ENCODE measurements at places on chromosomes 13 and 19.

- no peak for DNase-seq
Measured at GRCh38 chr13:84029396-84029795, 147.1 kb upstream of the SLITRK1 start.

DNA sequence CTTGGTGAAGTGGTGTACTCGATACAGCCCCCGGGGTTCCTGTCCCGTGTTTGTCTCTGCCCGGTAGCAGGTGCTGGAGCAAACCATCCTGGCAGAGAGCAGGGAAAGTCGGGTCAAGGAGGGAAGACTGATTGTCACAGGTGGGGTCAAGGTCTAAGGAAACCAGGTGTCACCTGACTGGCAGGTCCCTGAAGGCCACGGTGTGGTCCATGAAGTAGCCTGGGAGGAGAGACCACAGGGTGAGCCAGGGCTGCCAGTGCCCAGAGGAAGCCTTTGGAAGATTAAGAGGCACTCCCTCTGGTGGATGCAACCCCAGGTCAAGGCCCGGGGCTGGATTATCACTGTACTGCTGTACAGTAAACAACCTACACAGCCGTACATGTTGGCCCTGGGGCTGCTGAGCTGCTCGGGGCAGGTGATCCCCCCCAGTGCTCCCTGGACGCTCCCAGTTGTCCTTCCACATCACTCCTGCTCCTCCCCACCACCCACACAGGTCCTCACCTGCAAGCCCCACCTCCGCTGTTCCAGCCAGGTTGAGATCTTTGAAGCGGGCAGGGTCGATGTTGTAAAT, 6.0 kb upstream of the CCER2 start:
- peak; percentile 20 for DNase-seq

DNA sequence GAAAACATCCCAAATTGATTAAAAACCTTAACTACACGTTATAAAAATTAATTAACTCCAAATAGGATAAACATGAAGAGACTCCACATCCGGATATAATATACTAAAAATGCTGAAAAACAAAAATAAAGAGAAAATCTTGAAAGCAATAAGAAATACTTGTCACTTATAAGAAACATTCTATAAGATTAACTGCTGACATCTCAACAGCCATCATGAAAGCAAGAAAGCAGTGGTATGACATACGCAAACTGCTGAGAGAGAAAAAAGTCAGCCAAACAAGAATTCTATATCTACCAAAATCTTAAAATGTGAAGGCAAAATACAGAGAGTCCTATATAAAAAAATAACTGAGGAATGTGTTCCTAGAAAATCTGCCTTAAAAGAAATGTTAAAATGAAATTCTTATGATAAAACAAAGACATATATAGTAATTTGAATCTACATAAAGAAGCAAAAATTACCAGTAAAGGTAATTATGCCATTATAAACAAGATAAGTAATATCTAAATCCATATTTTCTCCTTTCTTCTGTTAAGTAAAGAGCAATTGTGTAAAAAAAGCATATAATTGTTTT, 1851.1 kb downstream of the PCDH9 start:
- DNase-seq, result no peak

GRCh38 chr19:10143681-10144080, 24.0 kb upstream of the EIF3G start:
- DNase-seq, result no peak

- DNase-seq, result no peak
Measured at GRCh38 chr13:40518481-40518882, 148.0 kb downstream of the FOXO1 start.

DNA sequence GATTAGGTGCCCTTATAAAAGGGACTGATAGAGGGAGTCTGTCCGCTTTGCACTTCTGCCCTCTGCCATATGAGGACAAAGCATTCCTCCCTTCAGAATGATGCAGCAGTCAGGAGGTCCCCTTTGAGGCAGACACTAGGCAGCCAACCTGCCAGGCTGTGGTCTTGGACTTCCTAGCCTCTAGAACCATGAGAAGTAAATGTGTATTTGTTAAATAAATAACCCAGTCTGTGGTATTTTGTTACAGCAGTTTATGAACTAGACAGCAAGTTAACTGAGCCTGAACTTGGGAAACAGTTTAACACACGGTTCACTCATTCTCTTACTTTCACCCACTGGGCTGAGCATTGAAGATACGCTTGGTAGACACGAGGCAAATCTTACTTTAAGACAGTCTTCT, 313.2 kb downstream of the UQCRFS1 start:
- DNase-seq, result no peak

DNA sequence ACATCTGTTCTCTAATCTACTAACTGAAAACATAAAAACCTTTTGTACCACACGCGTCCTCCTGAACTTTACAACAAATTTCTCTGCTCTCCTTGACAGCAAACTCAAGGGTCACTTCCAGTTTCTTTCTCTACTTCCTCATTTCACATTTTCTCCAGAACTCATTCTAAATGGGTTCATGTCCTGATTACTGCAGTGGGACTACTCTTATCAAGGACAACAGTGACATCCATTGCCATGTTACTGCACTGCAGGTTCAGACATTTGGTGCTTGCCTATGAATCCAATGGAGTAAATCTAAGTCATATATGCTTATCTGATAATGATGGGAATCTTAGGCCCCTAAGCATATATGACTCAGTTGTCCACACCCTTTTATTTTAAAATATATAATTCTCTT, 35.3 kb downstream of the FPR3 start:
- DNase-seq, result peak; percentile 9

- DNase-seq, result no peak
Measured at GRCh38 chr13:84784443-84785153, 902.3 kb upstream of the SLITRK1 start.

DNA sequence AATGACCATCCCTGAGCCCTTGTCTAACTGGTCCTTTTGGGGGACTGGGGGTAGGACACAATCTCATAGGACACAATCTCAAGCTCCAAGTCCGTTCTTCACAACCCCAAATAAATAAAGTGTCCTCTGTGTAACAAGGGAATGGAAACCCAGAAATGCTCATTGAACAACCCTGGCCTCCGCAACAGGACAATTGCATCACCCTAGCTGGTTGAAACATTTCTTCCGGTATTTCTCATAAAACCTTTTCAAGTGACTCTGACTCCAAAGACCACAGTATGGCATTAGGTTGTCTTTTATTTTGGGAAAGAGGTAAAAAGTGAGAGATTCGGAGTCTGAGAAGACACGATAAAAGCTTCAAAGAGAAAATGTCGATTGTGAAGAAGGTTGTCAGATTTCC, 186.6 kb downstream of the ZNF536 start:
- DNase-seq, result no peak

DNA sequence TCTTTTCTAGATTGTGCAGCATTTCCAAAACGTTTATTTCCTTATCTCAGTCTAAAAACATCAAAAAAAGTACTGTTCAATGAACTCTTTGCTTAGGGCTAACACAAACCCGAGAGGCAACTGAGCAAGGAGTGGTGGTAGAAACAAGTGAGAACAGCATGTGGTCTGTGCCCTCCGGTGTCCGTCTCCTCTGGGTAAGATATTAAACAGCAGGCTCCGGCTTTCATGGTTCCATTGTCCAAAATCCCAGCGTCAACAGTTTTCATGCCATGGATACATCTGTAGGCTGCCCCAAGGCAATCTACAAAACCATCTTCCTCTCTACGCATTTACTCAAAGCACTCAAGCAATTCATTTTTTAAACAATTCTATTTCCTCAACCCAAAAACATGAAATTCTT, 22.8 kb downstream of the DCLK1 start:
- DNase-seq, result no peak

- no peak for DNase-seq
Measured at GRCh38 chr13:59846845-59847620, 316.7 kb downstream of the DIAPH3 start.

DNA sequence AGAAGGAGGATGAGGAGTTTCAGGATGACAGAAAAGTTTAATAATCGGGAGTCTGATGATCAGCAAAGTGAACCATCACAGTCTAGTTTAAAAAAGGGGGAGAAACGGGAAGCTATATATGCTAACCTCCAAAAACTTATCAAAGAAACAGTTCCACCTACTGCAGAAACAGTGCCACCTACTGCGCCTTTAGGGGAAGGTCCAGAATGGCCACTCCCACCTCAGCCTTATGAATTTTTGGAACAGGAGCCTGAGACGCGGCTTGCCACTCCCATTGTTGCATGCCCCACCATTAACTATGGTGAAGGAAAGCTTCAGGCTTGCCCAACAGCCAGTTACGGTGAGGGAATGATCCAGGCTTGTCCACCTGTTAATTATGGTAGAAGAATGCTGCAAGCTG, 929.0 kb downstream of the SLITRK6 start:
- peak; percentile 25 for DNase-seq

- no peak for DNase-seq
Measured at GRCh38 chr13:29547153-29547552, 48.3 kb downstream of the SLC7A1 start.

- DNase-seq, result peak; percentile 12
Measured at GRCh38 chr13:66887088-66887487, 343.0 kb downstream of the PCDH9 start.

GRCh38 chr13:93758575-93758974, 532.0 kb downstream of the GPC6 start:
- no peak for DNase-seq

GRCh38 chr13:50365408-50366391, 350.5 kb downstream of the KCNRG start:
- DNase-seq, result peak; percentile 86

DNA sequence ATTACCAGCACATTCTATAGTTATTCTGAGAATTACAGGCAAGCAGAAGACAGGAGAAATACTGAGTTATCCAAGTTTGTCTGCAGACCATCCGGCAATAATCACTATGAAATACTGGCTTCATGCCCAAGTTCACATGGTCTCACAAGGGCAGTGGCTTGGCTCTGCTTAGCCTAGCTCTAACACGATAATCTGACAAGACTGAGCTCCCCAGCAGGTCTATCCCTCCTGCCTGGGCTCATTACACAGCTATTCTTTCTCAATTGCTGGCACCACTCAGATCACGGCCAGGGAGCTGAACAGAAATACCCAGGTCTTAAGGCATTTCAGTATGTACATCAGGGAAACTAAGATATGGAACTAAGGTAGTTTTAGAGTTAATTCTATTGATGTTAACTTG, 361.6 kb upstream of the PCDH20 start:
- no peak for DNase-seq

DNA sequence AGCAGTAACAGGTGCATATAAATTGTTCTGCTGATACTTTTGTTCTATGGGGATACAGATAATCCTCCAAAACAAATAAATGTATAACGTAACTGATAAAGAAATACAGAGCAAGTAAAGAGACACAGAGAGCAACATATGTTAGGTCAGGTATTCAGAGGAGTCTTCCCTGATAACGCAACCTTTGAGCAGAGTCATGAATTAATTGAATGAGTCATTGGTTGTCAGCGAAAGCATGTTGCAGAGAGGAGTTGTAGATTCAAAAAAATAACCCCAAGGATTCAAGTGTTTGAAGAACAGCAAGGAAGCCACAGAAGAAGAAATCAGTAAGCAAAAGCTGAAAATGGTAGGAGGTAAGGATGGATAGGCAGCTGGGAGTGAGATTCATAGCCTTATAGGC, 245.2 kb downstream of the TBC1D4 start:
- no peak for DNase-seq

- peak; percentile 51 for DNase-seq
Measured at GRCh38 chr13:69857183-69857821, 250.3 kb upstream of the ATXN8OS start.

- DNase-seq, result no peak
Measured at GRCh38 chr13:35014606-35015213, 72.6 kb downstream of the NBEA start.

GRCh38 chr13:77893066-77893465, 25.6 kb downstream of the EDNRB start:
- no peak for DNase-seq

DNA sequence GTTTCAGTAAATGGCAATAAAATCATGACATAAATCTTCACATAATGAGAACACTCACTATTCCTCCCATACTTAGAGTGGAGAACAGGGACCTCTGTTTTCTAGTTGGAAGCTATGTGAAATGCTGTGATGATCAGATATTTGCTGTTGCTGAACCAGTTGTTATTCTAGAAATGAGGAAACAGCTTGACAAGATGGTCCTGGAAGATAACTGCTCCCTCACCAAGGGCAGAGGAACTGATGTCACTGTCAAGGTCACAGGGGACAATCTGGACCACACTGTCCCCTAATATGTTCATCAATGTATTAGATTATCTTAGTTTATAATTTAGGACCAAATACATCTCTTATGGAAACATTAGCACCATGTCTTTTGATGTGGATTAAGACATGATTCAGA, 1173.3 kb downstream of the PCDH17 start:
- DNase-seq, result no peak

DNA sequence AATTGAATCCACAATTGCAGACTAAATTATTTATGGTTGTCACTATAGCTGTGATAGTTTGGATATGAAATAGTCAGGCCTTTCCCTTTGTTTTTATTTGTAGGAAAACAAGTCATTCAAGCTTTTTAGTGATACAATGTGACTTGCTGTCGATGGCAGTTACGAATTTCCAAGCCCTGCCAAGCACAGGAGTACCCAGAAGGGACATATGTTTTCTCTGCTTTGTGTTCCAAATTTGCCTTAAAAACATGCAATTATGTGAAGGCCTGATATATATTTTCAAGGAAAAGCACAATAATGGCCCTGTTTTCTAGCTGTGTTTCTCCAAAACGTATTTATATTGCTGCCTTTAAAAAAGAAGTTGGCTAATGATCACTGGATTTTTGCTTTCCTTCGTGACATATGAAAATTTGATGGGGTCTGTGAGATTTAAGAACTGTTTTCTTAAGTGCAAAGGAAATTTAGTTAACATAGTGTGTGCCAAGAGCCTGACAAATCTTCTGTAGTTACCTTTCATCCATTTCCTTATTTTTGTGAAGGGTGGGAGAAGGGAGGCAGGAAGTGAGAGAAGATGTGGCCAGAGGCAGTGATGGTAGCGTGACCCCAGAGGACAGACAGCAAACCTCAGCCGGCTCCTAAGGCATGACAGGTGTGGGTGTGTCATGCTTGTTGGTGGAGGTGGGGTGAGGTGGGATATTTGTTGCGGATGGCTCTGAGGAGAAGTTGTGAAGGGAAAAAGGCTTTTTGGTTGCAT, 79.6 kb downstream of the TEX26 start:
- no peak for DNase-seq

DNA sequence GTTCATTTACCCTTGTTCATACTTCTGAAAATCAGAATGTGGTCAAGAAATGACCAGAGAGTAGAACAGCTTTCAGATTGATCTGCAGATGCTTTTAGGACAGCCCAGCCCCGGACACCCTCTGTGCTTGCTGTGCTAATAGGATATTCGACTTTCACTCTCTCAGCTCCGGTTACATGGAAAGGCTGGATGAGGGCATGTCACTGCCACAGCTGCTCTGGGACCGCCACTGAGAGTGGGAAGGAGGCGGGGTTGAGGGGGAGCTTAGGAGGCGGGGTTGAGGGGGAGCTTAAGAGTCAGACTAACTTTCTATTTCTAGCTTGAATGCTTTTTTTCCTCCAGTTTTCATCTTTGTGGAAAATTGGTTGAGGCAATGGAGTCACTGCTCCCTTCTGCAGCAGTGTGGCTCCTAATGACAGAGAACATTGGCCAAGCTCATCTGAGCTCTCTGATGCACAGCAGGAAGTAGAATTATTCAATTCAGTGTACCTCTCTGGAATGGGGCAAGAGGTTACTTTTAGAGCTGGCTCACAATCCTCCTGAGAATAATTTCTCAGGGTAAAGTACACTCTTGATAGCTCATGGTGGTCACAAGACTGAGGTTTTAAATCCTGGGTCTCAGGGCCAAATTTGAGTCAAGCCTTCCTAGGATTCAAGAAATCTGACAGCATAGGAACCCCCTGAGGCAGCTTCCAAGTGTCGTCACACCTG, 74.6 kb upstream of the NPAS1 start:
- no peak for DNase-seq

GRCh38 chr13:20475927-20476691, 49.5 kb downstream of the CRYL1 start:
- DNase-seq, result peak; percentile 68

- DNase-seq, result no peak
Measured at GRCh38 chr13:28641600-28641926, 17.4 kb upstream of the POMP start.
